Posterior vena cava (tissue), 2 donors: ENCODE measurements at places on chromosomes 5 and 9. TPM values are rescaled to one million over a fixed set of nuclear protein-coding genes. Genes with fewer than 3 reads are reported as not detected.

The MEF2C gene
- 94.1 TPM for total RNA-seq

- DNase-seq: no peak
These were observed 284.2 kb upstream of the IRX1 start for GRCh38 chr5:3311433-3311832.

GRCh38 chr9:23322392-23322791 lies 503.6 kb downstream of the ELAVL2 start:
- no peak for DNase-seq

GRCh38 chr5:132474881-132475496 lies 15.6 kb downstream of the IRF1 start:
- no peak for DNase-seq

DNA sequence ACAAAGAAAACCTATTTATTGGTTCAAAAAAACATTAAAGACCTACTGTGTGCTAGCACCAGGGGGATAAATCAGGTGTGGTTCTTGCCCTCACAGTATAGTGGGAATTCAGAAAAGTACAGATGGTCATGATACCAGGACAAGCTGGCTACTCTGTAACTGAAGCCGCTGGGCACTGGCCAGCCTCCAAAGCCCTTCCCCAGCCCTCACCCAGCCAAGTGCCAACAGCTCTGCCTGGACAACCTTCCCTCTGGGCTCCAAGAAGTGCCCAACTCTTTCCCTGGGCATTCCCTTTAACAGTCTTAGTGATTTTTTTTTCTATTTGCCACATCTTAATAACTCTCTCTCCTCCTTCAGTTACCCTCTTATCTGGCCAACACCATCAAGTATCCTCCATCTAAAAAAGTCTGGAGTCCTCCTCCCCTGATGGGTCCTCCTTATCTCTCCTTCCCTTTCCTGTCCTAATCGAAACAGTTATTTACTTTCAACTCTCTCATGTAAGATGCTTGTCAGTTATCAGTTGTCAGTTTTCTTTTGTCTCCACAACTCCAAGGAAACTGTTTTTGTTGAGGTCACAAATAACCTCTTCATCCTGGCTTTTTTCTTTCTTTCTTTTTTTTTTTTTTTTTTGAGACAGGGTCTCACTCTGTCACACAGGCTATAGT lies 13.3 kb upstream of the SEPTIN8 start:
- DNase-seq: no peak

GRCh38 chr9:135921749-135922310 lies 14.5 kb upstream of the CAMSAP1 start:
- DNase-seq: no peak

DNA sequence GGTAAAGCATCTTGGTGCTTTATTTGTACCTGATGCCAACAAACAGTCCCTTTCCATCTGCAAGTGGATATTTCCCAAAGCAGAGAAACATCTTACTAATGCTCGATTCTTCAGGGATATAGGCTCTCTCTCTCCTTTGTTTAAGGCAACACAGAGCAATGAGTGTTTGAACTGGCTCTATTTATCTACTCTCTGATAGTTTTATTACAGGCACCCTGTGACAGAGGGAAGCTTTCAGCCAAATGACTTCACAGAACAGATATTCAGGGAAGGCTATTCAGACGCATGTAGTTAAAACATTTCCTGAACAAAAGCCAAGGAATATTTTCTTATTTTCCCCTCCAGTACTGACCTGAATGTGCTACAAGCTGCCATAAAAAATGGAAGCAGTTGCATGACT lies 141.8 kb downstream of the YIPF5 start:
- DNase-seq: no peak

DNA sequence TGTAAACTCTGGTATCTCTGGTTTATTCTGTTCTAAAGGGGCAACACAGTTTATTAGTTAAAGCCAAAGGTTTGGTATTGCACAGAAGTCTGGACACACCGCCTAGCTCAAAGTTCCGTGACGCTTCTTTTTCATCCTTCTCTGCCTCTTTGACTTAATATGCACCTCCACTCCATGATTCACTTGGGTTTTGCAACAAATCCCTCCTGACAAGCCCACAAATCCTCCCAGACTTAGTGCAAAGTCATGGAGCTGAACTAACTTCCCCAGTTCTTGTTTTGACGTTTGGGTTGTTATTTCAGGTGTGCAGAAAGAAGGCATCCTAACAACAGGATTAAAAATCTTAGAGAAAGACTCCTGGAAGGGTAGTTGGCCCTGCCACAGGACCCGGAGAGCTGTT lies 441.6 kb upstream of the DMAC1 start:
- DNase-seq: no peak

DNA sequence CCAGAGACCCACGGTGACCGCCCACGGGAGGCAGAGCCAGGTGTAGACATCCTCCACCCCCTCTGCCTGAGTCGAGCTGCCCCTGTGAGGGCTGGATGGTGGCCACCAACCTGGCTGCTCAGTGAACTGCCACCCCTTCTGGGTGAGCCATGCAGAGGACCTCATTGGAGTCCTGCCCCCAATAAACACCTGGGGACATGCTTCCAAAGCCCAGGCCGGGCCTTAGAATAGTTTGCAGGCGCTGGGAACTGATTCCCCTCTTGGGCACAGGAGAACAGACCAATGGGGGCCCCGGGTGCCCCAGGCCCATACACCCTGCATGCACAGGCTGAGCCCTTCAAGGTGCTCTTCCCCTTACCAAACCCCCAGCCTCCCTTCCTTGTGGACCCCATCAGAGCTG lies 38.1 kb upstream of the GFPT2 start:
- DNase-seq: peak; percentile 71

- DNase-seq: no peak
These were observed 2.6 kb upstream of the BOD1 start for GRCh38 chr5:173618927-173619519.
